NCI-H187 (cell line): ENCODE measurements at places on chromosomes 7 and 10.

DNA sequence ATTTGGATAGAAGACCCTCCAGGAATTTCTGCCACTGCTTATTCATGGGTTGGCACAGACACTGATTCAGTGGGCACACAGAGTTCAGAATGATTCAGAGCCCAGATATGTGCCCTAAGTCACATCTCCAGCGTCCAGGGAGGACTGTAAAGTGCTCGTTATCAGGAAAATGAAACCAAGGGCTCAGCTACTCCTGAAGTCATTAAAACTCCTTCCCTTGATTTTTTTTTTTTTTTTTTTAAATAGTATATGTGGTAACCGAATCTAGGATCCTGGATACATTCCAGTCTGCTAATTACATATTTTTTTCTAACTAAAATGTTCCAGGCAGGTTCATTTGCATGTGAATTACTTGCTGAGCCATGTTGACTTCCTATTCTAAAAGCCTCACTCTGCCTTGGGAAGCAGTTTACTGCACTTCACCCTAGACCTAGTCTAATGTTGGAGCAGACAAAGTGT, 34.7 kb downstream of the MET start:
- DNase-seq = no peak

DNA sequence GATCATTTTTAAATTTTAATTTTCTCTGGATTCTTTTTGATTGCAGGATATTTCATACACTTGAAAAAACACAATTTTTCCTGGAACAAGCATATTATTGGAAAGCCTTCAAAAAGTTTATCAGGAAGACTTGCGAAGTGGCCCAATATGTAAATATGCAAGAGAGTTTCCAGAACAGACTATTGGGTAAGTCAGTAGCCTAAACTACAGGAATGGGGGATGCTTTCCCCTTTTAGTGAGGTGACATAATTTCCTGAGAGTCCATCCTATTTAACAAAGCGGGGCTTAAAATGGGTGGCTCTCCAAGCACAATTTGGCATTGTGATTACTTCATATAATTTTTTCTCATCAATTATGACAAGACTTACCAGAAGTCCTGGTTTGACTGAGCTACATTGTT, 77.9 kb downstream of the ABCA13 start:
- no peak for DNase-seq

GRCh38 chr10:33815776-33816175, 481.3 kb upstream of the NRP1 start:
- no peak for DNase-seq

- no peak for DNase-seq
These were observed 6.7 kb downstream of the TWIST1 start for GRCh38 chr7:19110776-19111175.

DNA sequence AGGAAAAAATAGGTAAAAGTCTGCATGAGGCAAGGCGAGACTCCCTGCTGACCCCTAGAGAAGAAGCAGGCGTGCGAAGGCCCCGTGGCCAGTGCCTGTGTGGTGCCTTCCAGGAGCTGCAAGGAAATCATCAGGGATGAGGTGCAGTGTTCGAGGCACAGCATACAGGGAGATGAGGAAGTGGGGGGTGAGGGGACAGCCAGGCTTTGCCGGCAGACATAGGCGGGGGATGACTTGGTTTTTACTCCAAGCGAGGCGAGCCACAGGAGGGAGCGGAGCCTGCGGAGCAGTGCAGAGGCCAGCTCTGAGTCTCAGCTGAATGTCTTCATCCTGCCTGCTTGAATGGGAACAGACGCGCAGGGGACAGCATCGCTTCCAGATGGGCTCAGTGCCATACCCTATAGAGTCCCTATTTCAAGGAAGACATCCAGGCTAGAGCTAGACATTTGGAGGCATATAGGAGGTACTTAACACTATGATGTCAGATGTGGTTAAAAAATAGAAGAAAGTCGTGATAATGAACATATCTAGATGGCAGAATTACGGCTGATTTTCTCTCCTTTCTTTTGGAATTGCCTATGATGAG, 49.5 kb downstream of the TCERG1L start:
- DNase-seq = no peak

DNA sequence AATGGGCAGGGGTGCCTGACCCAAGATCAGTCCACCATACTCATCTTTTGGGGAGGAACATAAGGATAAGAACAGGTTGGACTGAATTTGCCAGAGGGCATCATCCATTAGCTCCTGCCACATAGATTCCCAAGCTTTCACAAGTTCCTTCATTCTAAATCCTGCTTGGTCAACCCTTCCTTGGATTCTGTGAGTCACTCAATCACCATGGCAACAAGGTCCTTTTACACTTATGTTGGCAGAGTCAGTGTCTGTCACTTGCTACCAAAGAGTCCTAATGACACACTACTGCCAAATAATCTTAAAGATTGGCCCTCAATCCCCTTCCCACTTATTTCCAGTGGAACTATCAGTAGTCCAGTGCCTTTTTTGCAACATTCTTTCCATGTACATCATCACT, 5.0 kb upstream of the LGI1 start:
- no peak for DNase-seq

DNA sequence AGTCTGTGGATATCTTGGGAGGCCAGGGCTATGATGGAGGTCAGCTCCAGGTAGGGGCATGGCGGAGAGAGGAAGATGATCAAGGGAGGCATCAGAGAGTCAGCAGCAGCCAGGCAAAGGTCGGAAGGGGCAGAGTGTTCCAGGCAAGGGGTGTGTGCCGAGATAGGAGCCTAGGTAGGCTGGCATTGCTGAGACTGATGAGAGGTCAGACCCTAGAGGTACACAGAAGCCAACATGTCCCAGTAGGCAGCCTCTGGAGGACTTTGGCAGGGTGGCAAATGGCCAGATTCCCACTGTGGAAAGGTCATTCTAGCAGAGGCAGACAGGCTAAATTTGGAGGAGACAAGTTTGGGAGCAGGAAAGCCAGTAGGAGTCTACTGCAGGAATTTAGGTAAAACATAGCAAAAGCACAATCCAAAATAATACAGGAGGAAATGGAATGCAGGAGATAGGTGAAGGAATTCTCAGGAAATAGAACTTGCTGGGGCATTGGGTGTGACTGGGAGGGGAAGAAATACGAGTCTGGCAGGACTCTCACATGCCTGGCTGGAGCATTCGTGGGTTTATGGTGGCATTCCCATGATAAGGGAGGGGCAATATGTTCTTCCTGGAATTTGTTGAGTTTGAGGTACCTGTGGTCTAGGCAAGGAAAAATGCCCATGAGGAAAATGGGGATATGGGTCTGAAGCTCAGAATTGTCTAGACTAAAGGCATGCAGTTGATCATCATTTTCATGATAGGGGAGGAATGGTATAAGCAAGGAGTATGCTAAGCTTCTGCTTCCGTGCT, 25.7 kb downstream of the TMEM176A start:
- DNase-seq = no peak

DNA sequence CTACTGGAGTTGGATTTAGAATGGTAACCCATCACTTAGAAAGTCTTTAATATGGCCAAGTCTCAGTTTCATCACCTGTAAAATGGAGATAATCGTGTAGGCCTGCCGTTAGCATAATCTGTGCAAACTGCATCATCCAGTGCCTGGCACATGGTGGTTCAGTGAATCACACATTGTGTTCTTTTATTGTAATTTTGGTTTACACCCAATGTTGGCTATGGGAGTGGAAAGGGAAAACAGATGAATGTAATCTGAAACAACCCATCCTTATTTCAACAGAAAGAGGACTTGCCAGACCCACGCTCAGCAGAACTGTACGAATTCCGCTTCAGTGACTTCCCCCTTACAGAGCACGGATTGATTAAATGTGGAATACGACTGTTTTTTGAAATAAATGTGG, 27.5 kb downstream of the PDE6C start:
- no peak for DNase-seq

DNA sequence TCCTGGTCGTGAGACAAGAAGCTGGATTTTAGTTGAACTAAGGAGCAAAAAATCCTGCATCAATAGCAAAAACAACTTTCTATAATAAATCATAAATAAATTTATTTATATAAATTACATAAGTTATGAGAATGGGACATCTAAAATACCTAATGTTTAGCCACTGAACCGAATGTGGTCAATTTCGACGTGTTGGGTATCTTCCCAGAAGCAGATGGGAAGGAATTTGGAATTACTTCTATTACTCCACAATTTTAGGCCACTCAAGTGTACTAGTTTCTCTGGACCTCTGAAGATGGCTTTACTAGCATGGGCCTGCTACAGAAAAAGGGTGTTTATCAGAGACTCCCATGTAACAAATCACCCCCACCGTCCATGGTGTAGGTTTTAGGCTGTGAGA, 172.0 kb downstream of the PRPF18 start:
- no peak for DNase-seq

DNA sequence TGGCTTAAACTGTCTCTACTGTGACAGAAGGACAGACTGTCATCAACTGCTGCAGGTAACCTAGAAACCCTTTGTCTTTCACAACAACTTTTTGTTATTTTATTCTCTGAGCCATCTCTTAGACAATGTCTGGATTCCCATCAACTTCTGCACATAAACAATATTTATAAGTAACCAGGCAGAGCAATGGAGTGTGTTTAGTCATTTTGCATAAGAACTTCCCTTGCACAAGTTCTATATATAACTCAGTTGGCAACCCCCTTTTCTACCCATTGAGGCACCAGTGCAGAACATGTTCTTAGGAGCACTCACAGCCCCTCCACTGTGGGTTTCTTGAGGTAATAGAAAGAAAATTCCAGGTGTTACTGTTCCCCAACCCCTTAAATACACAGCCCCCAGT, 65.0 kb upstream of the IL6 start:
- DNase-seq = no peak

- no peak for DNase-seq
These were observed 5.5 kb downstream of the PIK3AP1 start for GRCh38 chr10:96714746-96715255.

- no peak for DNase-seq
These were observed 617 bp upstream of the FOXI2 start for GRCh38 chr10:127736222-127736914.

GRCh38 chr7:140506788-140507464, 27.6 kb upstream of the MKRN1 start:
- DNase-seq = peak; percentile 90

DNA sequence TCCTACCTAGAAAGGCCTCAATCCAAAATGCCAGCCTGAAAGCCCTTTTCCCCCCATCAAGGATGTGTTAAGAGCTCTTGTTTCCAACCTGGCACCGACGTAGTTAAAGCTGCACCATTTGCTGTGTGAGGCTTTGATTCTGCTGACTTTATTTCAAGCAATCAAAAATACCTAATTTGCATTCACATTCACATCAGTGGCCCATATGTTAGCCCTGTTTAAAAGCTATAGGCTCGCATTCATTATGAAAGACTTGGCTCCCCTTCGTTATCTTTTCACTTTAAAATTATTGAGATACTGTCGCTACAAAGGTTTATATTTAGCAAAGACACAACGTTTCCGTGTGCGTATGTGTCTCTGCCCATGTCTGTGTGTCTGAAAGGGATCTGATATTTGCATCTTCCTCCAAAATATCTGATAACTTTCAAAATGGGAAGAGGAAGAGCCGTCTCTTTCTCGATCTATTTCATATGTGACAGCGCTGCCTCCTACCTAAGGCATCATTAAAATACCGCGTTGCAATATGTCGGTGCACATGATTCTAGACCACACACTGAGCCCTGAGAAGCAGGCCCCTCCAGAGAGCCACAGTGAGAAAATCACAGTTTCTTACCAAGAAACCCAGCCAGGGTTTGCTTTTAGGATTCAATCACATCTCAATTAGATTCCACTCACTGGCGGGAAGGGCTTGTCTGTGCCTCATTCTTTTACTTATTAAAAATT, 57.1 kb upstream of the ITPRID1 start:
- DNase-seq = no peak

DNA sequence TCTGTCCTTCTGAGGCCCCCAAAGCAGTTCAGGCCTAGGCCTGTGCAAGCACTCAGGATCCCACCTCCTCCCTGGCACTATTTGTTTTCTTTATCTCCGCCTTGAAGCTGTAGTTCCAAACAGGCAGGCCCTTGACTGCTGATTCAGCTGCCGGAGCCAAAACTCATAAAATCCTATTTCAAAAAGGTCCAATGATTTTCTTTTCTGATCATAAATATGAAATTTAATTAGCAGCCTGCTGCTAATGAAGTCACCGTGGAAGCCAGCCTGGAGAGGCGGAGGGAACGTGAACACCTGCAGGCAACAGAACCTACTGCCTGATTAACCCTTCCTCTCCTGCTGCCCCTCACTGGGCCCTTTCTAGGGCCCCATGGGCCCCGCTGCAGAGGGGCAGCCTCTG, 60.1 kb downstream of the CARD11 start:
- DNase-seq = no peak

DNA sequence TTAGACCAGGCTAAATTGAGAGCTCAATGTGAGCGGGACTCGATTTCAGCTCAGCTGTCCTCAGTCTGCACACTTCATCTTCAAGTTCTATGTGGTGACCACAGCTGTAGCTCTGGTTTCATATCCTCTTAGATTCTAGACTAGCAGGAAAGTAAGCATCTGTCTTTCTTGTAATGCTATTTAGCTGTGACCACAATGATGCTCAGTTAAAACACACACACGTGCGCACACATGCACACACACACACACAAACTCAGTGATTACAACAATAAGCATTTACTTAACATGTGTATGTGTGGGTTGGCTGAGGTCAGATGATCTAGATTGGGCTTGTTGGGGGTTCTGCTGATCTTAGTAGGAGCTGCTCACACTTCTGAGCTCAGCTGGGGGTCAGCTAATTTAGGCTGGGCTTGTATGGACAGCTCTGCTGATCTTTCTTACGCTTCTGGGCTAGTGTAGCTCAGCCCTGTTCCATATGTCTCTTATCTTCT, 82.5 kb downstream of the ZNF365 start:
- DNase-seq = no peak

- DNase-seq = no peak
These were observed 118.0 kb downstream of the PLPP4 start for GRCh38 chr10:120574981-120575380.

GRCh38 chr10:59877191-59877671, 29.1 kb downstream of the CCDC6 start:
- DNase-seq = no peak

DNA sequence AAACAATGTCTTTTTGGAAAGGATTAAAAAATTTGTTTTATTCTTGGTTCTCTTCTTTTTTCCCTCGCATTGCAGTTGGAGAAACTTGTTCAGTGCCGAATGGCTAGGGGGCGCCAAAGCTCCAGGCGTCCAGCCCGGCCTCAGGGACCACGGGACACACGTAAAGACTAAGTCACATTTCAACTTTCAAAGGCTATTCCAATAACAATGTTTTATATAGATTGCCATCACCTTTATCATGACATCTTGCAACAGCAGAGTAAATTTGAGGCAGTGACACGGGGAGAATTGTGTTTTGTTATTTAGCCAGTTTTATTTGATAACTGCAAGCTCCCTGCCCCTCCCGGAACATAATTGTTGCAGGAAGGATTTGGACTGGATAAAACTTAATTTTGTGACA, 2.2 kb upstream of the IGFBP3 start:
- DNase-seq = no peak

DNA sequence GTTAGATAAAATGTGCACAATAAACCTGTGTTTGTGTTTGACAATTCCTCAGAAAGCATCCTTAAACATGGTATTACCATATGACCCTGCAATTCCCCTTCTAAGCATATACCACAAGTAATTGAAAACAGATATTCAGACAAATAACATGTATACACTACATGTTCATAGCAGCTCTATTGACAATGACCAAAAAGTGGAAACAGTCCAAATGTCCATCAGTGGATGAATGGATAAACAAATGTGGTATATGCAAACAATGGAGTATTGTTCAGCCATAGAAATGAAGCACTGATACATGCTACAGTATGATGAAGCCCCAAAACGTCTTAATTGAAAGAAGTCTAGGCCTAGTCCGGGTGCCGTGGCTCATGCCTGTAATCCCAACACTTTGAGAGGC, 280.1 kb downstream of the OTUD1 start:
- DNase-seq = no peak
